ENCODE measurements at places on chromosomes 2 and 18.
A peak's percentile ranks its signal among the peaks of the same experiment; 100 is the strongest.

DNA sequence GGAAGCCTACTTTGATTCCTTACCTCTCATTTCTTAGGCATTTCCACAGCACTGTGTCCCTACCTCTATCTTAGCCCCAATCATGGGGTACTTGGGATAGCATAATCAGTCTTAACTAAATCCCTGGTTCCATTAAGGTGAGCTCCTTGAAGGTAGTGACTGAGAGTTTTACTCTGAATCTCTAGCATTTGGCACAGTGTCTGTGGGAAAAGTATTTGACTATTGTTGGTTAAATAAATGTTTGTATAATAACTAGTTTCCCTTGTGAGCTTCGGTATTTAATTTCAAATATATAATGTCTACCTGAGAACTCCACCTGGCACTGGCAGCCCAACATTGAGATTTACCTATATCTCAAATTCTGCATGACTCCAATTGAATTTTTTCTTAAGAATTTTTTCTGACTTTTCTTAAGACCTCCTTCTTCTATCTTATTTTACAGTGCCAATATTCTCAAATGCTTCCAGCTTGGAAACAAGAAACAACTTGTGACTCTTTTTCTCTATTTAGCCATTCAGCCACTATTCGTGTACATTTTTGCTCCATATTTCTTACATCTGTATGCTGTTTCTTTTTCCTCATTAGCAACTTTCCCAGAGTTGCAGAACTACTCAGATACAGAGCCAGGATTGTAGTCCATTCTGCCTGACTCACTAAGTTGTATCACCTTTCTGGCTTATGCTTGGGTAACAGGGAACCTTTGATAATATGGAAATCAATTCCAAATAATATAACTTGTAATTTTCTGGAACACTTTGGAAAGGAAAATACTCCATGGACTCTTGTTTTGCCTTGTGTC, 214.0 kb upstream of the NT5C1B start:
- DNase-seq, result no peak

- DNase-seq, result no peak
Measured at GRCh38 chr2:148998831-148999200, 39.7 kb upstream of the LYPD6B start.

DNA sequence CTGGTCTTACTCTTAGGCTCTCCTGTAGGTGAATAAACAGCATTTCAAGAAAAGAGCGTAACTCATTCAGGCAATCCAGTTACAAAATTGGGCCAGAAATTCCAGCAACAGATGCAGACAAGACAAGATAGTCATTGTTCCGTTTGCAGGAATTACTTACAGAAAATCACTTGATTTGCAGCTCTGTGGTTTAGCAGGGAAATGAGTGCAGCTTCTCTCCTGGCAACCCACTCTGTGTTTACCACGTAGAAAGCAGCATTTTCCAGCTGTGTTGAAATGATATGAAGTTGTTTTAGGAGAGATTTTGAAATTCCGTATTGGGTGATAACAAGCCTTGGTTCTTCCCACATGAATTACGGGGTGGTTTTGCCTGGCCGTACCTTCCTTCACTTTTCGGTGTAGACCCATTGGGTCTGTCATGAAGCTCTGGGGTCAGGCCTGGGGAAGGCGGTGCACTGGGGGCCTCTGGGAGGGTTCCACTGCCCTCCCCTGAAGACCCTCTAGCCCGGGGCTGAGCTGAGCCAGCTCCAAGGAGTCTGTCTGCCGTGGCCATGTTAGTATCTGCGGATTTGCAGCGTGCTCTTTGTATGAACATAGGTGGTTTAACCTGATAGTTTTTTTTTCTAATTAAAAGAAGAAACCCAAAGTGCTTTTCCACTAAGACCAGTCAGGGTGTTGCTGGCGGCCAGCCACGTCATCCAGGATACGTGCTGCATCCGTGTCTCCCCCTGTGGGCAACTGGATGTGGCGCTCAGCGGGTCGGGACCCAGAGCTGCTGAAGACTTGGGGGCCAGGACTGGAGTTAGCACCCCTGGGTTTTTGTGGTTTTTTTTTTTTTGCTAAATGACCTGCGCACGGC, 58.9 kb upstream of the KCNG2 start:
- no peak for DNase-seq

- peak; percentile 43 for DNase-seq
Measured at GRCh38 chr2:95231723-95232122, 24.4 kb downstream of the ZNF892 start.

DNA sequence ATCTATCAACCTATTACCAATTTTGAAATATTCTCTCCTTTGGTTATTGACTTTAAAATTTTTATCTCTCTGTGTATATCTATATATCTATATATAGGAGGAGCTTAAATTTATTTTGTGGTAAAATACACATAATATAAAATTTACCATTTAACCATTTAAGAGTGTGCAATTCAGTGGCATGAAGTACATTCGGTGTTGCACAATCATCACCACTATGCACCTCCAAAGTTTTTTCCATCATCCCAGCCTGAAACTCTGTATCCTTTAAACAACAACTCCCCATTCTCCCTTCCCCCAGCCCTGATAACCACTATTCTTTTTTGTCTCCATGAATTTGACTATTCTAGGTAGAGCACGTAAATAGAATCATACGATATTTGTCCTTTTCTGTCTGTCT, 49.1 kb downstream of the CDKL4 start:
- DNase-seq, result no peak

Data from epithelial cell of proximal tubule (primary cell).